ENCODE measurements at places on chromosomes 6 and 20. TPM values are rescaled to one million over a fixed set of nuclear protein-coding genes. Genes with fewer than 3 reads are reported as not detected.

The SCGN gene
- total RNA-seq, result not detected

The GATA5 gene
- total RNA-seq, result 0.29 TPM

The NOX3 gene
- not detected for total RNA-seq

The BANF2 gene
- total RNA-seq, result not detected

The C6orf132 gene
- total RNA-seq, result 1.9 TPM

The HDAC2 gene
- 88.9 TPM for total RNA-seq

The SLC35F1 gene
- not detected for total RNA-seq

The SEL1L2 gene
- not detected for total RNA-seq

The ZFAND3 gene
- total RNA-seq, result 57.7 TPM

The PCK1 gene
- total RNA-seq, result not detected

The ESR1 gene
- not detected for total RNA-seq

The RRP36 gene
- 88.6 TPM for total RNA-seq

The BLOC1S5 gene
- total RNA-seq, result 7.7 TPM

The ARFGEF3 gene
- total RNA-seq, result 0.57 TPM

The ARFGEF2 gene
- 16.5 TPM for total RNA-seq

Data from A549 treated with ZK216348 at 1 μM for 4 hours (cell line).